ENCODE measurements at places on chromosomes 1 and 21. TPM values are rescaled to one million over a fixed set of nuclear protein-coding genes. Genes with fewer than 3 reads are reported as not detected.

DNA sequence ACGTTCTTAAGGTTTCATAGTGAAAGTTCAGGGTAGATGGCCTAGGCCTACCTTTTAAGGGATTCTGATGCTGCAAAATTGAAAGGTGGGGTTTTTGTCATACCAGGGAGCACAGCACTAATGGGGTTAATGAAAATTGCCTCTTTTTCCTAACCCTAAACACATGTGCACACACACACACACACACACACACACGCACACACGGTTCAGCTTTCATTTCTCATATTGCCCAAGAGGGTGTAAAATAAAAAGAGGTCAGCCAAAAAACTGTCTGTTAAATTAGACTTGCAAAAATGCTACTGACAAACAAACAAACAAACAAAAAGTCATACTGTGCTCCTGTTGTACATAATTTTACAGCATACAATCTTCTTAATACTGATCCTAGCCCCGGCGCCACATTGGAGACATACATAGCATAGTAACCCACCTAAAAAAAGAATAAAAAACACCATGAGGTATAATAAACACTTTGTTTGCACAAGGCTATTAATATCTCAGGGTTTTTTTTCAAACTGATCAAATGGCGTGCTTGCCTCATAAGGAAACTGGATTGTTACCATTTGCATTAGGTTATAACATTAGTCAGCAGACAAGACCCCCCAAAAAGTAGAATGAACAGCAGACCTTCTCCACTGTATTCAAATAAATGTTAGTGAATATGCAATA is 69.1 kb downstream of the TGFB2 start:
- H3K4me3 ChIP-seq = no peak overlapping the region
- no peaks in the 10 kb centered on the region for H3K36me3 ChIP-seq
- no peaks in the 10 kb centered on the region for H3K4me1 ChIP-seq
- H3K27ac ChIP-seq = no peak overlapping the region
- no peak for DNase-seq

DNA sequence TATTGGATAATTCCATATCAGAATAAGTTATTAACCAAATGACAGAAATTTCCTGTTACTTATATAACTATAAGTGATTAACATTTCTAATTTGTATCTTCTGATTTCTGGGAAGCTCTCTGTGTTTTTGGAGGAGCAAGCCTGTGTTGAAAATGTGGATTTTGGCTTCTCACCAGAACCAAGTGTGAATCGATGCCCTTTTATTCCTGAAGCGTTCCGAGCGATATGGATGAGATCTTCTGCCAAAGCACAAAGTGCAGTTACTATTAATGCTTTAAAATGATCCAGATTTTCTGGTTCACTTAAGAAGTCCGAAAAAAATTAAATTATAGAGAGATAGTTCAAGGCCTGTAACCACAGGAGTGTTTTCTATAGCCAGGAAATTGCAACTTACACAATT is 22.8 kb downstream of the ALG14 start:
- H3K4me3 ChIP-seq = no peak overlapping the region
- no peaks in the 10 kb centered on the region for H3K36me3 ChIP-seq
- H3K4me1 ChIP-seq = no peaks in the 10 kb centered on the region
- DNase-seq = no peak
- no peaks in the 10 kb centered on the region for H3K27me3 ChIP-seq
- no peak overlapping the region for H3K27ac ChIP-seq

DNA sequence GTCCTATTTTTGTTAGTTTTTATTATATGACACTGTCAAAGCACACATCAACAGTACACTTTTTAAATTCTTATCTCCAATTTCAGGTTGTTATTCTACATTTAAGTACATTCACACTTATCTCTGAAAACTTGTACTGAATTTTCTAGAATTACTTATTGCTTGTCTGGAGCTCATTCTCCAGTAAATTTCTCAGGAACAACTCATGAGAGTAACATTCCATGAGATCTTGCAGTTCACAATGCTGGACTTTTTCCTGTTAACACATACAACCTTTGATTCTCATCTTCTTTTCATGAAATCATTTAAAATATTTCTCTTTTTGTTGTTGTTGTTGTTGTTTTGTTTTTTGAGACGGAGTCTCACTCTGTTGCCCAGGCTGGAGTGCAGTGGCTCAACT is 320.9 kb upstream of the CAMK1G start:
- no peaks in the 10 kb centered on the region for H3K4me1 ChIP-seq
- no peaks in the 10 kb centered on the region for H3K36me3 ChIP-seq
- H3K27me3 ChIP-seq = no peaks in the 10 kb centered on the region
- DNase-seq = no peak
- H3K27ac ChIP-seq = no peak overlapping the region
- no peak overlapping the region for H3K4me3 ChIP-seq

Gene ADAM30
- total RNA-seq = not detected
